ENCODE measurements at places on chromosomes 11 and 22.

DNA sequence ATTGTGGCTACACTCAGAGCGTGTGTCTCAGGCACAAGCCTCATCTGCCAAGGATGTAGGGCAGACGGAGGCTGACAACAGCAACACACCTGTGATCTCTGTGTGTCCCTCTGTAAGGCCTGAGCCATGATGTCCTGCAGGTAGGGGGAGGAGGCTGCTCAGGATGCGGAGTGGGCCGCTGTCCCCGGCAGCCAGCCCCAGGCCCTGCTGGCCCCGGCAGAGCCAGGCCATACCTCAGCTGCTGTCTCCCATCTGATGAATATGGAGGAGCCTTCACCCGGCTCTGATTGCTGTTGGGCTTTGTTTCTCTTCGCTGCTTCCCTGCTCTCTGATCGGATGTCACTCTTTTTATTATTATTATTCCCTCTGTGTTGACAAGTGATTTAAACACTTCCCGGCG lies 83.6 kb upstream of the NCAM1 start:
- DNase-seq, result no peak

GRCh38 chr11:27319072-27319471 lies 43.9 kb downstream of the CCDC34 start:
- DNase-seq, result no peak

GRCh38 chr11:3206156-3206921 lies 12.3 kb downstream of the MRGPRG start:
- DNase-seq, result no peak

DNA sequence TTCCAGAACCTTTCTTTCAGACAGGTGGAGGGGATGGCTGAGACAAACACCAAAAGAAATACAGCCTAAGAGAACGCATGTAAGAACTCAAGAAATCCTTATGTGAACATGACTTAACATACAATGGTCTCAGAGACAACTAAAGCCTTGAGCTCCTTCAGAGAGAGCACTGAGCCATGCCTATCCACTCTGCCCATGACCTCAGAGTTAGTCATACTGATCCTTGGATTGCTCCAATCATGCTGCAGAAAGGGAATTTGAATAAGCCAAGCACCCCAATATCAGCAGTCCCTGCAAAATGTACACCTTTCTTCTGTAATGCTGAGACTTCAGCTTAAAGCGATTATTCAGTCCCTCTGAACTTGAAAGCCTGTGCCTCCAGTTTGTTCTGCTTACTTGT lies 43.2 kb upstream of the CHKA start:
- DNase-seq, result no peak

GRCh38 chr22:36333644-36334043 lies 54.1 kb downstream of the MYH9 start:
- DNase-seq, result no peak

DNA sequence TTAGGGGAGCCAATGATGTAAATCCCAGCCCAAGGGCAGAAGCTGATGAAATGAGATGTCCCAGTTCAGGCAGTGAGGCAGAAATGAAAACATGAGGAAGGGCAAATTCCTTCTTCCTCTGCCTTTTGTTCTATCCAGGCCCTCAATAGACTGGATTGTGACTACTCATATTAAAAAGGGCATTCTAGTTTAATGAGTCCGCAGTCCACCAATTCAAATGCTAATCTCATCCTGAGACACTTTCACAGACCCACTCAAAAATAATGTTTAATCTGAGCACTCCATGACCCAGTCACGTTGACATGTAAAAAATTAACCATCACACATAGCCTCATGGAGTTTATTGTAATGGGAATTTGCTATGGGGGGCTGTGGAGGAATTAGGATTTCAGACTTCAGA lies 717.9 kb downstream of the OPCML start:
- DNase-seq, result no peak

- DNase-seq, result no peak
Measured at GRCh38 chr22:46295277-46295971, 1.2 kb upstream of the GTSE1 start.

DNA sequence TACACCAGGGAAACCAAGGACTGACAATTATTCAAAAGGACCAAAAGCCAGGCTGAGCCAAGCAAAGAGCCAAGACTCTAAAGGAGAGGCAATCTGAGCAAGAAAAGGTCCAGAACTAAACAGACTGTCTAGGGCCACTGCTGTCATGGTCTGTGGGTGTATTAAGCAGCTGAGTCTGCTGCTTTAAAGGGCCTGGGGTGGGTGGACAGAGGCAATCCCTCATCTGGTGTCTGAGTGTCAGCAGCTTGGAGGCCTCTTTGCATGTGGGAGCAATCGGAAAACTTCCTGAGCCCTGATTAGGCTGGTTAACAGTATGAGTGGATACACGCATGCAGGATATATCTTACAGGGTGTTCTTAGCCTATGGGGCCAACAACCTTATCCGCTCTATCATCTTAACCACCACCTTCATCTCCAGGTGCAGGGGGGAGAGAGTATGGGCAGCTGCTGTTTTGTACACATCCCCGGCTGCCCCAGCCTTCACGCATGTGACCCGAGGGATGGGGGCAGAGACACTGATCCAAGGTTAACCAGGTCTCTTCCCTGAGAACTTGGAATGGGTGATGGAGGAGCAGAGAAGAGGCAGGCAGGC lies 67.5 kb upstream of the TIMP3 start:
- no peak for DNase-seq

GRCh38 chr11:61477727-61478148 lies 30.8 kb upstream of the LRRC10B start:
- DNase-seq, result peak; percentile 33

DNA sequence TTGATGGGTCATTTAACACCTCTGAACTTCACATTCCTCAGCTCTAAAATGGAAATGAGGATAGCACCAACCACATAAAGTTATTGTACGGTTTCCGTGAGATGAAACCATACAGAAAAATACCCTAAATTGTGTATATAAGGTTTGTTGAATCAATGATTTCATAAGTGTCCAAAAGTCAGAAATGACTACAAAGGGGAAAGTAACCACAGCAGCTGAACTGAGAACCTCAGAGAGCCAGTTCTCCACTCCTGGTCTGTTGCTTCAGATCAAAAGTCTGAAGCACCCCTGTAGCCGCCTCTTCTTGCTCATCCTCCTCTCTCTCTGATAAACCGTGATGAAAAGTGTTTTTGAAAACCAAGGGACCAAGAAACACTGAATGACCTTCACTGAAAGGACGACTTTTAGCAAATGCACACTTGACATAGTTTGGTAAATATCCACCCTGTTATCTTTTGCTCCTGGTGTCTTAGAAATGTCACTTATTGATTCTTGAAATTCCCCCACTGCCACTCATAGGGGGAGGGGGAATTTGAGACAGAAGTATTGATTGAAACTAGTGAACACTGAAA lies 194.5 kb downstream of the NAV2 start:
- no peak for DNase-seq

DNA sequence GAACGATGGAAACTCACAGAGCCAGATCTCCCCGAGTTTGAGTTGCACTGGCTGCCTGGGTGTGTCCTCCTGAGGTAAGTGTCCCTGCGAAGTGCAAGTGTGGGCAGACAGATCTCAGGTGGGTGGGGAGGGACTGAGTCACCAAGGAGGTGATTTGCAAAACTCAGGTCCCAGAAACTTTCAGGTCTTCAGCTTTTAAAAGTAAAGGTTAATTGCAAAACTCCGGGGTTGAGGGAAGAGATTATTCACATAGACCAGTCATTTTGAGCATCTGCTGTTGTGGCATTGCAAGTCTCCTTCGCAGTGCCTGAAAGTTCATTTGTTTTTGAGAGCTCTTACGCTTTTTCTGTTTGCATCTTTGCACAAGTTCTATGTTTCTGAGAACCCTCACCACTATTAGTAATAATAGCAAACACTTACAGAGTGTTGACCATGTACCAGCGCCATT lies 7.1 kb downstream of the CD44 start:
- DNase-seq, result peak; percentile 50

- no peak for DNase-seq
Measured at GRCh38 chr11:46306296-46306853, 28.9 kb downstream of the CREB3L1 start.

GRCh38 chr11:65575568-65576231 lies at the start of gene EHBP1L1:
Gene EHBP1L1 (plus strand): TSS chr11:65576053. CDS start chr11:65576303, 250 bp downstream.
- DNase-seq, result peak; percentile 77

DNA sequence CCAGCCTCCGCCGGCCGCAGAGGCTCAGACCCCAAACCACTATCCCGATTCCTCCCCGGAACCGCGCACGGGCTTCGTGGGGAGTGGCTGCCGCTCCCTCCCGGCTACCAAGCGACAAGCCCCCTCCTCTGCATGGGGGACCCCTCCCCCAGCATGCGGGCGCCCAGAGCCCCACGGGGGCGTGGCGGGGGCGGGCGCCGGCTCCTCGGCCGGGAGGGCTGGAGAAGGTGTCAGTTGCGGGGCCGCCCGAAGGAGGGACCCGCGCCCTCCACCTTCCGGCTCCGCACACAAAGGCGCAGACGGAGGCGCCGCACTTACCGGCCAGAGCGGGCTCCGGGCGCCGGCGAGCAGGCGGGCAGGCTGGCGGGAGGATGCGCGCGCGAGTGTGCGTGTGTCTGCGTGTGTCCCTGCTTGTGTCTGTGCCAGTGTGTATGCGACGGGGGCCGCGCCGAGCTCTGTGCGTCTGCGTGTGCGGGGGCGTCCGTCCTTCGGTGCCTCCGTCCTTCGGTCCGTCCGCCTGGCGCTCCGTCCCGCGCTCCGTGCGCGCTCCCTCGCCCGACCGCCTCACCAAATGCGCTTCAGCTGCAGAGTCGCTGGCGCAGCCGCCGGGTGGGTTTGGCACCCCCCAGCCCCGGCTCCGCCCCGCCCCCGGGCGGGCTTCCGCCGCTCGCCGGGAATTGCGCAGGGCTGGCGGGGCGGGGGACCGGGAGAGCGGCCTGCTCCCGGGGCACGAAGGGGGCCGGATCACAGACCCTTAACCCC lies at the start of gene PTPN5:
TSS of gene PTPN5 (minus strand) at position 592 of the 762 bp plus-strand sequence. CDS start 19,840 bp downstream, outside the sequence.
- DNase-seq, result no peak

DNA sequence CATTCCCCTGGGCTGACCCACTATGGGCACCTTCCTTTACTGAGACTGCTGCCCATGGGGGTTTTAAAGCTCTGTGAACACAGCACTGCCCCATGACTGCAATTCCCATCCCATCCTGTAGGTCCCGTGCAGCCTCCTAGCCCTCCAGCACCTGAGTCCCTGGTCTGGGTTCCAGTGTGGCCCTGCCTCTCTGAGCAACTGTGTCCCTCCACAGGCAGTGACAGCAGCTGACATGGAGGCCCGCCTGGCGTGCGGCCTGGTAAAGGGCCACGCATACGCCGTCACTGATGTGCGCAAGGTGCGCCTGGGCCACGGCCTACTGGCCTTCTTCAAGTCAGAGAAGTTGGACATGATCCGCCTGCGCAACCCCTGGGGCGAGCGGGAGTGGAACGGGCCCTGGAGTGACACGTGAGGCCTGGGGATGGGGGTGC lies 12.6 kb downstream of the OMP start:
- DNase-seq, result no peak

GRCh38 chr11:130865091-130865773 lies 51.0 kb downstream of the SNX19 start:
- no peak for DNase-seq

DNA sequence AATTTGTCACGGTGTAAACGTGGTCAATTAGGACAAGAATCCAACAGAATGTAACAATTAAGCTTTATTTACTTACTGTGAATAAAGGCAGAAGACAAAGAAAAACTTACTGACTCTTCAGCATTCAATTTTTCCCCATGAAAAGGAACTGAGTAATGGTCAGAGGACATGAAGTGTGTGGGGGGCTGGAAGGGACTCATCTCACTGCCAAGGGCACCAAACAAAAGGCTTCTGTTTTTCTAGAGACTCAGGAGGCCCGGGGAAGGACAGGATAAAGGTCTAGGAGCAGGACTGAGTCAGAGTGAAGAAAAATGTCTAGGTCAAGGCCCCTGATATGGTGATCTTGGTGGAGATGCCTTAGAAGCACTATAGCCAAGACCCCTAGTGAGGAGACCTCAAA lies 564.2 kb upstream of the ANO5 start:
- no peak for DNase-seq

GRCh38 chr11:130139401-130139800 lies 20.2 kb upstream of the ST14 start:
- DNase-seq, result no peak

GRCh38 chr11:28461846-28462245 lies 353.7 kb downstream of the METTL15 start:
- DNase-seq, result no peak

DNA sequence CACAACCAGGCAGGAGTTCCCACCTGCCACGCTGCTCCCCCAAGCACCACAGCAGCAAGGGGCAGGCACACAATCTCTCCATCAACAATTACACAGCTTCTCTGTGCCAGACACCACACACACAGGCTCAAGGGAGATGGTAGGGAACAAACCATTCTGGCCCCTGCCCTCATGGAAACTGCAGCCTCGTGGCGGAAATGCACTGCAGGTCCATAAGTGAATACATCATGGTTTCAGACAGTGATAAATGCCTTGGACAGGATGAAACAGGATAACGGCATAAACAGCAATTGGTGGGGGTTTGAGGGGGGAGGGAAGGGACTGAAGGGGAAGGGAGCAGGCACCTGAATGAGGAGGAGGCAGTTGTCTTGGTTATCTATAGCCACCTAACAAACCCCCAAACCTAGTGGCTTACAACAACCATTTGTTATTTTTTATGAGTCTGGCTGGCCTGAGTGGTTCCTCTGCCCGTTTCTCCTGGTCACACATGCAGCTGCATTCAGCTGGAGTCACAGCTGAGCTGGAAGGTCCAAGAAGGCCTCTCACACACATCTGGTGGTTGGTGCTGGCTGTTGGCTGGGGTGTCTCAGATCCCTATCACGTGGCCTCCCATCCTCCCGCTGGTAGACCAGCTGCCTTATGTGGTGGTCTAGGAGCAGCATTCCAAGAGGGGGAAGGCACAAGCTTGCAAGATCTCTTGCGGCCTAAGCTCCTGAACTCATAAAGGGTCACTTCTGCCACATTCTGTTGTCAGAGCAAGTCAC lies 15.0 kb upstream of the YWHAH start:
- no peak for DNase-seq

All from activated effector memory CD4-positive, alpha-beta T cell treated with Interleukin-2 at 50 U/mL for 16 hours (primary cell).